ENCODE measurements at places on chromosomes 4 and X.

GRCh38 chr4:151717314-151717713 lies 43.5 kb downstream of the GATB start:
- DNase-seq: no peak

DNA sequence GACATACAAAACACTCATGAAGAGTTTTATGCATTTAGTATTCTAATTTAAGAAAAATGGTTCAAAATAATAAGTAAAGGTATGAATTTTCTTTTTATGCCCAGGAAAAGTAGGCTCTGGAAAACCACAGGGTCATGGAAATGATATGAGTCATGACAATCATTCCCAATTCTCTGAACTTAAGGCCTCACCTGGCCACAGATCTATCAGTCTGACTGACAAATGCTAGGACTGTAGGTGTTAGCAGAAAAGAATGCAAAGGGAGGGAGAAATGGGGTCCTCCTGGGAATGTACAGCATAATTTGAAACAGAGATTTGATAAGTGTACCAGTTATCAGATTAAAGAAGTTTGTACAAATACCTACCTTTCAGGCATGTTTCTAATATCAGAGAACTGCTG lies 270.5 kb upstream of the ARSJ start:
- DNase-seq: no peak

DNA sequence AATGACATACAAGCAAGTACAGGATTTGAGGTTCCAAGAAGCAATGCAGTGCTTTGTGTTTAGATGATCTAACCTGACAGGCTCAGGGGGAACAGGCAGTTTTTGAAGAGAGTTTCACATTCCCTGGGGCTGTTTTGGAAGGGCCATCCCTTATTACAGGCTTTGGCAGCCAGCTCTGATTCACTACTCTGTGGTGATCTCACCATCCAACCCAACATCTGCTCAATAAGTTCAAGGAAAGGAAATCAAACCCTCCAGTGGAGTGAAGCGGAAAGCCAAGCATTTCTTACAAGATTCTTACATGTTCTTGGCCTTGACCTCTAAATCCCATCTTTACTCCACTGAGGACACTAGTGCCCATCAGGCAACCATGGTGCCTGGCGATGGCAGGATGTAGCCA lies 7.5 kb downstream of the IDS start:
- no peak for DNase-seq

DNA sequence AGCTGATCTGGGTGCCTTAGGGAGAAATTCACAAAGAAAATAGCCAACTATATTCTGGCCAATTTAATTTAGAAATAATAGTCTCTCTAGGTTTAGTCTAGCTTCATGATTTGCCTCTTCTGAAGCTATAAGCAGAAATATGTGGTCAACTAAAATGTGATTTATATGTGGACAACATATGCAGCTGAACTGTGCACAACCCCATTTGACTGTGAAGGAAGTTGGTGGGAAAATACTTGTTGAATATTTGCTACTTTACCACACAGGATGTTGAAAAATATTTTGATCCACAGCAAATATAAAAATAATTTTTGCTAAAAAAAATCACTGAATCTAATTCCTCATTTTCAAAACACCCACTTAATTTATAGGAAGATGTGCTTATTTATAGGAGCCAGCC lies 15.7 kb upstream of the RNF128 start:
- DNase-seq: no peak

DNA sequence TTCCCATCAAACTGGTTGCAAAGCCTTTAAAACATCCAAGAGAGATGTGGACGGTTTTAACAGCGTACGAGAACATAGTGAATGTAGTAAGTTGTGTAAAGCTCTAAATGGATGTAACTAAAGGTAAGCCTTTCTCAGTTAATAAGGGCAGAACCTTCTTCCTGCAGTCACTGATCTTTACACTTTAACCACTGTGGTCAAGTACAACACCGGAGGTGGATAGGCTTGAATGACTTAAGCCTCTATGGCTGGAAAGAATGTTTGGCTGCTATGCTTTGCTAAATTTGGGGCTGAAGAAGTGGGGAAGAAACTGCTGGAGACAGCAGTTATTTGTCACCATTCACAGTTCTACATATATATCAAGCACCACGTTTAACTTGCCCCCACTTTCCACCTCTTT lies 285.1 kb upstream of the FMR1 start:
- no peak for DNase-seq

DNA sequence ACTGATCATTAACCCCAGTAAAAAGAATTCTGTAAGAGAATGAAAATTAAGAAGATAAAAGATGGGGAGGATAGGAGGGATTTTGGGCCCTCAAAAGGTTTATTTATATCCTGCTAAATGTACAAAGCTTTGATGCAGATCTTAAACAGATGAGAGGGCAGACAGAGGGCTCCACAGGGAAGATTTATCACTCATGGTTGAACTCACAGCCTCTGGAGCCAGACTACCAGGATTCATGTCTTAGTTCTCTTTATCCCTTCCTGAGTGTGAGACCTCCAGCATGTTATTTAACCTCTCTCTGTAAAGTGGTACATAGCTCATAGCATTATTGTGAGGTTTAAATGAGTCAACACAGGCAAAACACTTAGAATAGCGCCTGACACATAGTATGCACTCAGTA lies 74.4 kb downstream of the SOWAHB start:
- DNase-seq: no peak

DNA sequence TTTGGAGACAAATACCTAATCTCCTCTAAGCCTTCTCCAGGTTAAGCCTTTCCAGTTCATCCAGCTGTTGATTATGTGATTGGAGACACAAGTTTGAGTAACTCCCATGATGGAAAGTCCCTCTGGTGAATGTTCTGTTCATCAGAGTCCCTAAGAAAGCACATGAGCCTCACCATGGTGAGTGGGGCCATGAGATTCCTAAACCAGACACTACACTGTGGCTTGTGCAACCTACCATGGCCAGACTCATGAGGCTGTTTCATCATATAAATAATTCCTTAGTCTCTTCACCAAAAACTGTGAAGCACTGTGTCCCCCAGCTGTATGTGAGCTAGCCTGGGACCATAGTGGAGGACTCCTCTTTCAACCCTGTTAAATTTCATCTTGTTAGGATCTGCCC lies 14.4 kb downstream of the PKD2 start:
- no peak for DNase-seq

- no peak for DNase-seq
These were observed 34.8 kb downstream of the KLHL5 start for GRCh38 chr4:39096847-39097246.

GRCh38 chr4:93183576-93183975 lies 645.0 kb upstream of the ATOH1 start:
- no peak for DNase-seq

GRCh38 chr4:1393866-1394265 lies 12.4 kb downstream of the NKX1-1 start:
- DNase-seq: no peak

- no peak for DNase-seq
These were observed 337.1 kb upstream of the CTSO start for GRCh38 chr4:156290811-156291210.

DNA sequence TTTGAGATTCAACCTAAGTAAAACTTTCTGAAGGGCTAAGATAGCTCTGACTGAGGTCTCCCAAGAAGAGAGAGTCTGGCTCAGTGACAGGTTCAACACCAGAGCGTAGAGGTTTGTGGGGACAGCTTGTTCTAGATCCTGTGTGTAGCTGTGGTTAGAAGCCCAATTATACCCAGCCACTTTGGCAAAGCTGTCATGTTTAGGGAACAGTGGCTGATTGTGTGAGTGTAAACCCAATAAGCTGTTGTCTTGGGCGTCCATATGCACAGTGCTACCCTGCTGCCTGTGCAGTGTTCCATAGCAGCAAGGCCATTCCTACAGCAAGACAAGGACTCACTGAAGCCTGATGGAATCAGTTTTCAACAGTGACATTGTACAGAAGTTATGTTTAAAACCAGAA lies 11.2 kb upstream of the SCRG1 start:
- DNase-seq: no peak

DNA sequence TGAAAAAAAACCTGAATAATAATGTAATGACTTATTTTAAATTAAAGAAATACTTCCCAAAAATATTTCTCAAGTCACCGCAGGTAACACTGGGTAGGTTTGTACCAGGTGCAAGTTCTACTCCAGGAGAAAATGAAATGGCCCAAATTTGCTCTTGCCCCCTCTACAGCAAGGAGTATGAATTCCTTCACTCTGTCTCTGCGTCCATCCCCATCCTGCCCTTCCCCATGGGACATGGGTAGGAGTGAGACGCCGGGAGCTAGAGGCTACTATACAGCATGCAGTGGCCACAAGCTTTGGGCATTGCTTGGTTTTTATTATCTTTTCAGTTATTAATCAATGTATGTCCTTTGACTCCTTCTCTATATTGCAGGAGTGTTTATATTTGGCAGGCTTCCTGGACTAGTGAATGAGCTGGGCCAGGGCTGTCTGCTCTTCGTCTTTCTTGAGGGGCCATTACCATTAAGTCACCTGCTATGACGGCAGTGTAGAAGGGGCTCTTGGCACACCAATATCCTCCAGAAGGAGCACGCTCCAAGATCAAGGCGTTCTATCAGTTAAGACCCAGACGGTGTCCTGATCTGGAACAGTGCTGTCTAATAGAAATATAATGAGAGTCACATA lies 149.6 kb downstream of the ENPP6 start:
- DNase-seq: no peak

GRCh38 chr4:71772592-71772991 lies 11.3 kb downstream of the GC start:
- no peak for DNase-seq

- DNase-seq: no peak
These were observed 9.4 kb downstream of the TASL start for GRCh38 chrX:30568136-30568535.

GRCh38 chr4:141810712-141811375 lies 174.5 kb downstream of the IL15 start:
- DNase-seq: no peak

GRCh38 chr4:168685136-168685809 lies 188.4 kb downstream of the PALLD start:
- no peak for DNase-seq

DNA sequence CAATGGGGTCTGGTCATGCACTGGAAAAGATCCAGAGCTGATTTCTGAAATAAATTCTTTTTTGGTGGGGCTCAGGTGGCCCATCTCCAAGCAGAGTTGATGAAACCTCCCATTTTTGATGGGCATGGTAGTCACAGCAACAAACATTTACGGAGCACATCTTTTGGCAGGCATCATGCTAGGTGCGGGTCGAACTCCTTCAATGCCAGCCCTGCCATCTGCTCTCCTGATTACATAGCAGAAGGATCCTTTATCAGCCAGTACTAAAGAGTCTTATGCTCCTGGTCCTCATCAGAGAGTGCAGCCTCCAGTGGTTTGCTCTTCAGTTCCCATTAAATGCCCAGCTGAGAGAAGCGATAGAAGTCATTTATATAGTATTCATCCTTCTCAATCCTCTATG lies 121.7 kb downstream of the GRXCR1 start:
- no peak for DNase-seq

DNA sequence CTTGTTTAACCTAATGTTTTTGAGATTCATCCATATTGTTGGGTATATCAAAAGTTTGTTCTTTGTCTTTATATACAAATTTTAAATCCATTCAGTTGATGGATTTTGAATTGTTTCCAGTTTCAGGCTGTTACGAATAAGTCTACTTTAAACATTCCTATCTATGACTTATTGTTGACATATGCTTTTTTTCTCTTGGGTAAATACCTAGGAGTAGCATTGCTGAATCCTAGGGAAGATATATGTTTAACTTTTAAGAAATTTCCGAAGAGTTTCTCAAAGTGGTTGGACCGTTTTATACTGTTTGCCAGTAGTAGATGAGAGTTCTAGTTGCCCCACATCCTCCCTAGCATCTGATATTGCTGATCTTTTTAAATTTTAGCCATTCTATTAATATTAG lies 60.9 kb upstream of the IL13RA1 start:
- no peak for DNase-seq

- no peak for DNase-seq
These were observed 41.5 kb upstream of the HPF1 start for GRCh38 chr4:169799260-169799659.

DNA sequence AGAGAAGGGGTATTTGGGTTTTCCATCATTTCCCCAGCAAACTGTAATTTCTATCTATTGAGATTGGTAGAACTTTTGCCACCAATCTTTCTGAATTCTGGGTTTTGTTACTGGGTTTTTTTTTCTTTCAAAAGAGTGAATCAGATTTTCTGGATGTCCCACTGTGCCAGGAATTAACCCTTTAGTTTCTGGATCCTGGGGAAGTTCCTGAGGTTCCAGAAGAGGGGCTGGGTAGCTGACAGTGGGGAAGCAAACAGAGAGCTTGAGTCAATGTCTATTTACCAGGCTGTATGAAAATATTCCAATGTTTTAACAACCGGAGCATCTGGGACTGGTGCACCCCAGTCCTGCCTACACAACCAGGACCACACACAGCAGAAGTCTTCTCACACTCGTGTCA lies 25.8 kb upstream of the SOD3 start:
- no peak for DNase-seq

- DNase-seq: no peak
These were observed 723.9 kb downstream of the FAT4 start for GRCh38 chr4:126038502-126039144.

DNA sequence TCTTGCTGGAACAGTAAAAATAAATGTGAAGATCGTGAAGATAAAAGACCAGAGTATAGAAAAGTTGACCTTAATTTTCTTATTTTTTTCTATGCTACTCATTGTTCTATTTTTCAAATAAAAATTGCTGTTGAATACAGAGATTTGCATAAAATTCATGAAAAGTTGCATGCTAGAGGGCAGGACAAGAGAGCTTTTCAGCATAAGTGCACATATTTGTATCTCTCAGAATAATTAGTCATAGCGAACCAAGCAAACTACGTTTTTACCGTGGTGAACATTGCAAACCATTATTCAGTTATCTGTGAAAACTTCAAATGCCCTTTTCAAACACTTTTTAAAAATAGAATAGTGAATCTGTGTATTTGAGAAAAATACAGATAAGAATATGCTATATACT lies 26.4 kb upstream of the AFF2 start:
- DNase-seq: no peak

DNA sequence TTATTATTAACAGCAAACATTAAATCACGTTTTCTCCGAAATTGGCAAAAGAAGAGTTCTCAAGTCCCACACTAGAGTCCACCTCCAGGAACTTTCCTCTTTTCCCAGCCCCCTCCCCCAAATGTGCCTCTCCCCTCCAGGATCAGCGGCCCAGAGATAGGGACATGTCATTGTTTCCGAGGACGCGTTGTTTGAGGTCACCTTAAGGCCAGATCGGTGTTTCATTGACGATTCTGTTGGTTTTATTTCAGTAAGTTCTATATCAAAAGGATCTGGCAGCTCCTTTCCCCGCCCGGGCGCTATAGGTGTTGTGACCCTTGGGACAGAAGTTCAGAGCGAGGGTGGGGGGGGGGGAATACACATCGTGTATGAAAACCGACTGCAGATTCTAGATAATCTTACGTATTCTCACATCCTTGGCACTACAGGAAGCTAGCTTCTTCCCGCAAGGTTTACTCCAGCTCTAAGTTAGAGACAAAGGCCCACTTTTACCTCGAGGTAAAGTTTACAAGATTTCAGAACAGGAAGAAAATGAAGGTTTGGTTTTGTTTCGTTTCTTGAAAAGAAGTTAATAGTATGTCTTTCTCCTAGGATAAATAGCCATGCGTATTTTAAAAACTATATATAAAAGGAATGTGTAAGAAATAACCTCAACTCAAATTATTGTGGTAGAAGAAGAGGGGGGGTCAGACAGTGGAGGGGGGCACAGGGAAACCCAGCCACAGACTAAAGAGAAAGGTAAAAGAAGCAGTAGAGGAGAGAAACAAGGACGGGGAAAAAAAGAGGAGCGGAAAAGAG lies 739 bp upstream of the MSX1 start:
- no peak for DNase-seq

GRCh38 chr4:147778942-147779341 lies 47.1 kb downstream of the ARHGAP10 start:
- DNase-seq: no peak

- no peak for DNase-seq
These were observed 50.3 kb downstream of the STPG2 start for GRCh38 chr4:98092833-98093439.
